HTR-8/SVneo (cell line): ENCODE measurements at places on chromosomes 4 and X.
A peak's percentile ranks its signal among the peaks of the same experiment; 100 is the strongest.

DNA sequence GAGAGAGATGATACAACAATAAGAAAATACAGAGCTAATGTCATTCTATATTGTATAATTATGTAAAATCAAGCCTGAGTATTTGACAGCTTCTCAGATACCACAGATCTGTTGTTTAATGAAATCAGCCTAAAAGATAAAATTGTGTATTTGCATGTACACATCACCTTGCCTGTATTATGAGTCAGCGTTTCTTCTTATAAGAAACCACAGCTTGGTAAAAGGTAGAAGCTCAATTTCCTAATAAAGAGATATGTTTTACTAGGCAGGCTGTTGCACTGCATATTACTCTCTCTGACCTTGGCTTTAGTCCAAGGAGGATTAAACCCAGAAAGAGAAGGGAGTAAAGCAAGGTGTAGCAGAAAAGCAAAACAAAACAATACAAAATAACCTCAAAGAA is 121.3 kb downstream of the PPARGC1A start:
- no peak for DNase-seq

- no peak for DNase-seq
Observed at GRCh38 chr4:3098346-3098745, 23.9 kb downstream of the HTT start.

GRCh38 chr4:83180431-83180968 is 66.0 kb upstream of the PLAC8 start:
- no peak for DNase-seq

DNA sequence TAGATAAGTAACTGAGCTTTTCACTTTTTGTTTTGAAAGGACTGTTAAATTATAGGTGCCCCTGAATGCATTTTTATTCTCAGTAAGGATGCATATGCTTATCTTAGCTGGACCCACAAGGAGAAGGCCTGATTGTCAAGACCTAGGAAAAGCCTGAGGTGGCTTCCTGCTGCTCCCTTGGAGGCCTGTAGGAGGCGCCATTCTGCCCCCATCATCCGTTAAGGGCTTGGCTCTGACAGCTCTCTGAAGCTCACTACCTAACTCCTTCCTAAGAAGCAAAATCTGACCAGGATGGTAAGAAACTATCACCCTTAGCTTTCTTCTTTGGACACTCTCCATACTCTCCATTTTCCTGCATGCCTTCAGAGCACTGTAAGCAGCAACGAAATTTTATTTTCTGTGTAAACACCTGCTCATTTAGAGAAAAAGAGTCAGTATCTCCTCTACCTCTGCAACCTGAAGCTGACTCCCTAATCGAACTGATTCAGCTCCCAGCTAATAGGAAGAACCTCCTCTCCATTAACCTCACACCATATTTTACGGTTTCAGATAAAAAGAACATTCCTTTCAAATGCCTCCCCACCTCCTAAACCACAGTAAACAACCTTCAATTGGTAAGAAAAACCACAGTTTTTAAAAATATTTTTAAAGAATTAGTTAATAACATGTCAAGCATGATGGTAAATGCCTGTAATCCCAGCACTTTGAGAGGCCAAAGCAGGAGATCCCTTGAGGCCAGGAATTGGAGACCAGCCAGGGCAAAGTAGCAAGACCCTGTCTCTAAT is 73.4 kb upstream of the EDNRA start:
- no peak for DNase-seq

DNA sequence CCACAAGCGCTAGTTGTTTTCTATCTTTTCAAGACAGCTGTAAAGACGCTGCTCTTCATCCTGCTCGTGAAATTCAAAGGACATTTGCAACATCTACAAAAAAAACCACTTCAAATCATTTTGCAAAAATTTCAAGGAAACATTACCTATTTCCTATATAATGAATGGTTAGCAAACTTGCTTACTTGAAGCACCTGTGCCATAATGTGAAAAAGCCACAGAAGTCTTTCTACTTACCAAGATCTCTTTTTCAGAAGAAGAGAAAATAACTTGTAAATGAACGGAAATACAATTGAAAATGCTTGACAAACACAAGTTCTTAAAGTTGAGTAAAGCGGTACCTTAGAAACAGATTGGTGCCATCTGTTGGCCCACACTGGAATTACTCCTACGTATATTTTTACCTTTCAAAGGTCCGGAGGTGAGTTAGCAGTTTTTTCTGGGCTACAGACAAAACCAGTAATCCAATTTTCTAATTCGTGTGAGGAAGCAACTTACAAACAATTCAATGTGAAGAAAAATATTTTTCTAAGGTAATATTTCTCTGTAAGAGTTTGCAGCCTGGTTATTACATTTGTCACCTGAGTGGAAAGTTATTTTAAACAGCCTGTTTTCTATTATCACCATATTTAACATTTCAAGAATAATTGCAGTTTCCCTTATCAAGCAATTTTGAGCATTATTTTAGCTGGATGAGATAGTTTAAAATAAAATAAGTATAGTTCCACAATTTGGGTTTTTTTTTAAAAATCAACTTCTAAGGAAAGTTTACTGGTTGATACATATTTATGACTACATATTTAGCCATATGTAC is at the start of gene TLR6:
Gene TLR6 (minus strand): TSS at position 294 of the 814 bp plus-strand sequence. CDS start 27,344 bp downstream, outside the sequence.
- DNase-seq: peak; percentile 48

- no peak for DNase-seq
Observed at GRCh38 chr4:76703676-76704075, 194.3 kb downstream of the SOWAHB start.

GRCh38 chrX:133812402-133812801 is 173.0 kb downstream of the GPC3 start:
- no peak for DNase-seq

GRCh38 chr4:180630012-180630665 is 1613.1 kb upstream of the TENM3 start:
- no peak for DNase-seq

DNA sequence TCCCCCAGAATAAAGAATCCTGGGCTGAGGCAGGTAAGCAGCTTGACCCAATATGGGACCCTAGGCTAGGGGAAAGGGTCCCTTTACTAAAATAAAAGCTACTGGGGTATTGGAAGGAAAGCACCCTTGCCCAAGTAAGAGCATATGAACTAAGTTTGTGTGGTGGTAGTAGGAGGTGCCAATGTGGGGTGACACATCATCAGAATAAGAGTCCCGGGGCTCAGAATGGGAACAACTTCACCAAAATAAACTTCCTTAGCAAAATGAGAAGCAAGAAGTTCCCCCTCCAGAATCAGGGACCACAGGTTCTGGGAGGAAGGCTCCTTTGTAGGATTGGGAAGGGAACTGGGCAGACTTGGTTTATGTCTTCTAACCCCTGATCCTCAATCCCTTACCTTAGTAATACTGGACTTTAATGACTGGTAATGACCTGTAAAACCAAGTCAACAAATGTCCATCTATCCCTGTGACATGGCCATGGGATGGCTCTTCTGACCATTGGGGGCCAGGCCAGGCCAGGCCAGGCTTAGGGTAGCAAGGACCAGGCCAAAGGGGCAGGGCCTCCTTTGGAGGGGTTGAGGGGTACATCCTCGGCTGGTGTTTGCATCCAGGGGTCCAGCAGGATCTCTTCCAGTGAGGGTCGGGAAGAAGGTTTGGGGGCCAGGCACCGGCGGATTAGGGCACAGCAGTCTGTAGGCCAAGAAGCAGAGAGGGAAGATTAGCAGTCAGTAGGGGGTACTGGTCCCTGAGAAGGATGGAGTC is 2.3 kb upstream of the SLC35A2 start:
- DNase-seq: no peak

GRCh38 chr4:6926681-6927478 is 17.3 kb downstream of the TBC1D14 start:
- DNase-seq: no peak
